ENCODE measurements at places on chromosomes 11 and 22.

GRCh38 chr11:126512741-126513715 is 157.5 kb downstream of the ST3GAL4 start:
- no peaks in the 10 kb centered on the region for H3K4me1 ChIP-seq
- no peak for DNase-seq
- no peaks in the 10 kb centered on the region for H3K36me3 ChIP-seq

- no peak for DNase-seq
- no peak overlapping the region for H3K4me3 ChIP-seq
- H3K4me1 ChIP-seq: peaks cover 27% of the 10 kb centered on the region
- H3K27me3 ChIP-seq: no peaks in the 10 kb centered on the region
These were observed 9.0 kb downstream of the NEAT1 start for GRCh38 chr11:65431451-65432099.

DNA sequence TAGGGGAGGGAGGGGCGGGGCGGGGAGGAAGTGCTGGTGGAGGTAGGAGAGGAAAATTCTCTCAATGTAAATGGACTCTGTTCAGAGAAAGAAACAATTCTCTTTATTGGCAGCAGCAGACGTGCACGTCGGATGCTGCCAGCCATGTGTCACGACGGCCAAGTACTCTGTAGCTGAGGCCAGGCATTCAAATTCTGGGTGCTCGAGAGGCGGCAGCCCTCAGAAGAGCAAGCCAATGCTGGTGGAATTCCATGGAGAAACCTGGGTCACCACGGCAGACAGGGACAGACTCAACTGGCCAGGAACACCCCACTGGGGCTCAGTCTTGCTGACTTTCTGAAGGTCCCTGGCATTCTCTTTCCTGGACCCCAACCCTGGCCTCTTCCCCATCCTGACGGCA is 90.8 kb downstream of the ABTB2 start:
- H3K4me1 ChIP-seq: peaks cover 25% of the 10 kb centered on the region
- DNase-seq: no peak
- H3K27ac ChIP-seq: no peak overlapping the region
- no peaks in the 10 kb centered on the region for H3K27me3 ChIP-seq
- no peak overlapping the region for H3K4me3 ChIP-seq
- no peaks in the 10 kb centered on the region for H3K36me3 ChIP-seq

DNA sequence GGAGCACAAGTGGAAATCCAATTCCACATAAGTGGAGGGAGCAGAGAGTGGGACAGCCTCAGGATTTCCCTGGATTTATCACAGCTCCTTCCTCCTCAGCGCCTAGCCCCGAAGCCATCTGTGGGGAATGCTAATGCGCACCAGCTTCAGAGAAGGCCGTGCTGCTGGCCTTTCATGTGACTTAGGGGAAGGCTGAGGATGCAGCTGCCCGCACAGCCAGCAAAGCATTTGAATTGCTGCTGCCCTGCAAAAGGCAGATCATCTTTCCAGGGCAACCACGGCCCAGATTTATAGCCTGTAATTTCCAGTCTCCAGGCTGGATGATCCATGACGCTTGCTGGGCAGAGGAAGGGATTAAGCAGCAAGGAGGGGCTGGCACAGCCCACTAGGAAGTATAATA is 29.9 kb downstream of the SYN3 start:
- no peaks in the 10 kb centered on the region for H3K4me1 ChIP-seq
- H3K27ac ChIP-seq: no peak overlapping the region
- no peaks in the 10 kb centered on the region for H3K27me3 ChIP-seq
- DNase-seq: no peak

DNA sequence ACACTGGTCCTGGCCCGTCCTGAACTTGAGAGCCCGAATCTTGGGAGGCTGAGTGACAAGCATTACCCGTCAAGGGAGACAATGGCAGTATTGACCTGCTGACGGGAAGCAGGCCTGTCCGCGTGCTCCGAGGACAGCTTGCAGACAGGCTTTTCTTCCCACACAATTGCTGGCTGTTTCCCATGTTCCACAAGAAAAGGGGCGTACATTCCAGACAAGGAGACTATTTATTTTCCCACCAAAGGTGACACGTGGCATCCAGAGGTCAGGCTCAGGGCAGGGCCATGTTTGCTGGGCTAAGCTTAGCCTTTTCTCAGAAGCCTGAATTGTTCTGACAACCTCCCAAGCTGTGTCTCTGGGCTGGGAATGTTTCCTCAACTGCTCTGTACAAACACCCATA is 86.9 kb upstream of the SPON1 start:
- no peaks in the 10 kb centered on the region for H3K27me3 ChIP-seq
- H3K36me3 ChIP-seq: no peaks in the 10 kb centered on the region

- no peak overlapping the region for H3K4me3 ChIP-seq
- H3K36me3 ChIP-seq: no peaks in the 10 kb centered on the region
- H3K27ac ChIP-seq: peak overlapping the region; percentile 84
These were observed 4.2 kb upstream of the STIP1 start for GRCh38 chr11:64181506-64182411.

GRCh38 chr11:100887659-100888058 is 200.6 kb downstream of the ARHGAP42 start:
- no peaks in the 10 kb centered on the region for H3K27me3 ChIP-seq
- H3K4me3 ChIP-seq: no peak overlapping the region
- peaks cover 9% of the 10 kb centered on the region for H3K4me1 ChIP-seq
- H3K27ac ChIP-seq: peak overlapping the region; percentile 48
- H3K36me3 ChIP-seq: no peaks in the 10 kb centered on the region
- no peak for DNase-seq

- H3K36me3 ChIP-seq: no peaks in the 10 kb centered on the region
- H3K4me3 ChIP-seq: no peak overlapping the region
- no peak overlapping the region for H3K27ac ChIP-seq
- H3K27me3 ChIP-seq: no peaks in the 10 kb centered on the region
- H3K4me1 ChIP-seq: no peaks in the 10 kb centered on the region
These were observed 8.6 kb upstream of the INCENP start for GRCh38 chr11:62115085-62115694.

- H3K4me1 ChIP-seq: peaks cover 14% of the 10 kb centered on the region
- no peak overlapping the region for H3K4me3 ChIP-seq
- H3K27ac ChIP-seq: no peak overlapping the region
- H3K36me3 ChIP-seq: no peaks in the 10 kb centered on the region
- no peaks in the 10 kb centered on the region for H3K27me3 ChIP-seq
These were observed 107.1 kb downstream of the OPCML start for GRCh38 chr11:133425245-133425644.

DNA sequence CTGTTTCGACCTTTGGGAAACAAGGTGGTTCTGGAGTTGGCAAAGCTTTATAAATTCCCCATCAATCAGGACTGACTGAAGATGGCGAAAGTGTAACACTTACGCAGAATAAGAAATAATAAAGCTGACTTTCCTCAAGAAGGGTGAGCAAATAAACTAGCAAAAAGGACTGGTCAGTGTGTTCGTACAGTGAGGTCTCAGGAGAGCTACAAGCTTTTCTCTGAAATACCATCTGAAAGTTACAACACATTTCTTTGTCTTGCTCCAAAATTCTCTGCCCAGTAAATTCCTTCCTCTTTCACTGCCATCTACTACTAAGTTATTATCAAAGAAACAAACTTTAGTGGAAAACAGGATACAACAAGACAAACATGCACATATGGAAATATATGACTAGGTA is 13.4 kb downstream of the PITPNB start:
- no peak overlapping the region for H3K4me3 ChIP-seq
- H3K27me3 ChIP-seq: no peaks in the 10 kb centered on the region
- peaks cover 24% of the 10 kb centered on the region for H3K4me1 ChIP-seq
- peak overlapping the region; percentile 74 for H3K27ac ChIP-seq
- DNase-seq: peak; percentile 66
- peaks cover 39% of the 10 kb centered on the region for H3K36me3 ChIP-seq

GRCh38 chr11:75268626-75269366 is 28.2 kb downstream of the TPBGL start:
- no peak for DNase-seq
- no peak overlapping the region for H3K27ac ChIP-seq
- H3K4me1 ChIP-seq: no peaks in the 10 kb centered on the region

- H3K4me3 ChIP-seq: no peak overlapping the region
- H3K4me1 ChIP-seq: no peaks in the 10 kb centered on the region
- no peak overlapping the region for H3K27ac ChIP-seq
- no peaks in the 10 kb centered on the region for H3K36me3 ChIP-seq
These were observed 496 bp upstream of the CST6 start for GRCh38 chr11:66011239-66011784.

- H3K4me3 ChIP-seq: no peak overlapping the region
- H3K36me3 ChIP-seq: no peaks in the 10 kb centered on the region
- no peaks in the 10 kb centered on the region for H3K27me3 ChIP-seq
- no peak overlapping the region for H3K27ac ChIP-seq
- no peaks in the 10 kb centered on the region for H3K4me1 ChIP-seq
- peak; percentile 98 for DNase-seq
These were observed 427.0 kb upstream of the DDI1 start for GRCh38 chr11:103609117-103610066.

GRCh38 chr11:103536335-103536722 is 427.1 kb downstream of the DYNC2H1 start:
- peak; percentile 48 for DNase-seq
- H3K36me3 ChIP-seq: no peaks in the 10 kb centered on the region
- no peak overlapping the region for H3K4me3 ChIP-seq
- H3K27me3 ChIP-seq: no peaks in the 10 kb centered on the region
- no peak overlapping the region for H3K27ac ChIP-seq

- DNase-seq: no peak
- H3K36me3 ChIP-seq: no peaks in the 10 kb centered on the region
- H3K4me1 ChIP-seq: peaks cover 21% of the 10 kb centered on the region
- peak overlapping the region; percentile 63 for H3K27ac ChIP-seq
- peak overlapping the region; percentile 21 for H3K4me3 ChIP-seq
These were observed 37.2 kb downstream of the LIMK2 start for GRCh38 chr22:31248965-31249958.

- H3K27me3 ChIP-seq: no peaks in the 10 kb centered on the region
- peaks cover 8% of the 10 kb centered on the region for H3K4me1 ChIP-seq
- no peak for DNase-seq
- H3K36me3 ChIP-seq: no peaks in the 10 kb centered on the region
These were observed 23.7 kb upstream of the BID start for GRCh38 chr22:17797721-17798559.

All from cardiac muscle cell (in vitro differentiated cells and primary cell).